ENCODE measurements at places on chromosomes 3 and 15.

- DNase-seq = peak; percentile 30
Observed at GRCh38 chr15:82585072-82585471, 44.8 kb upstream of the RPS17 start.

DNA sequence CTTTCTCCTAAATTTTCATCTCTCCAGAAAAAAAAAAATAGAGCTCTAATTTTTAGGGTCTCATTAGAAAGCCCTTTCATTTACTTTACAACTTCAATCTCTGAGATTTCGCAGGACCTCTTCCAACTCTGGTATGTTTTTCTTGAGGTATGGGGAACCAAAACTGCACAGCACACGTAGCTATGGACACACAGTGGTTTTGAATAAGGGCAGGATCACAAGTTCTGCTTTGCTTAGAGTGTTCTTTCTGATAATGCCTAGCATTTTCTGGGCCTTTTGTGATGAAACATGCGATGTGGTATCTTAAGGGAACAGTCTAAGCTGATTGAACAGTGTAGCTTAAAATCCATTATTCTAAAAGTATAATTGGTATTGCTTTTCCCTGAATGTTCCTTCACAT is 25.3 kb downstream of the ZNF592 start:
- no peak for DNase-seq

GRCh38 chr3:181457190-181457589 is 254.5 kb upstream of the SOX2 start:
- DNase-seq = peak; percentile 64

DNA sequence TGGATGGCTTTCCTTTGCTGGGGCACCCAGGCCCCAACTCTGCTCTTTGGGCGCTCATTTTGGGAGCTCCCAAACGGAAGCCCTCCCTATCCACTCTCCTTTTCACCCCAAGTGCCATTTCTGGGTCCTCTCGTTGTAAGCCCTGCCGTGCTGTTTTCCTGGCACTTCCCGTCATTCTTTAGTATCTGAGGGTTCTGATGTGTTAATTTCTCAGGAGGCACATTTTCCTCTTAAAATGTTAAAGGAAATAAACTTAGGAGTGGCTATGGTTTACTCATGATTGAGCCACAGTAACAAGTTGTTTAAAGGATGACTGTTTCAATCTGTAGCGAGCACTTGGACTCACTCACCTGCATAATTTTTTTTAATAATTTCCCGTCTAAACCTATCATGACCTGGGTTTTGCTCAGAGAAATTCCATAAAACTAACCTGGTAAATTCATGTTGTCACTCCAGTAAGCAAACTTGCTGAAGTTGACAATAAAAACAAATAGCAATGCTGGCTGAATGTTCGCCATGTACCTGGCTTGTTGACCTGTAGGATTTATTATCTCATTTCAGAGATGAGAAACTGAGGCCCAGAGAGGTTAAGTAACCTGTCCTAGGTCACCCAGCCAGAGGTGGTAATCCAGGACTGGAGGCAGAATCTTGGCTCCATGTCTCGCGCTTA is 10.6 kb downstream of the ALDH1A3 start:
- no peak for DNase-seq

GRCh38 chr15:40344631-40345120 is 3.9 kb upstream of the CCDC9B start:
- DNase-seq = peak; percentile 80

GRCh38 chr3:28840976-28841376 is 439.9 kb upstream of the RBMS3 start:
- no peak for DNase-seq

DNA sequence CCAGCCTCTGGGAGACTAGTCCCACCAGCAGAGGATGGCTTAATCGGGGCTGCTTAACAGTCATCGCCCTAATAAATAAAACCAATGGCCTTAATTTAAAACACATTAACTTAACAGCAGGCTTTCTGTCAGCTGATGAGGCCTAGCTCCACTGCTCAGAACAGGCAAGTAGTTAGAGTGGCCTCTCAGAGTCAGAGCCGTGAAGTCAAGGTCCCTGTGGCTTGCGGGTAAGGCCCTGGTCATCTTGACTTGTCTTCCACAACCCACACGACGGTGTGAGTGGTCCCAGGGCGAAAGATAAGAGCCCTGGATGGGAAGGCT is 11.8 kb downstream of the XXYLT1 start:
- no peak for DNase-seq

DNA sequence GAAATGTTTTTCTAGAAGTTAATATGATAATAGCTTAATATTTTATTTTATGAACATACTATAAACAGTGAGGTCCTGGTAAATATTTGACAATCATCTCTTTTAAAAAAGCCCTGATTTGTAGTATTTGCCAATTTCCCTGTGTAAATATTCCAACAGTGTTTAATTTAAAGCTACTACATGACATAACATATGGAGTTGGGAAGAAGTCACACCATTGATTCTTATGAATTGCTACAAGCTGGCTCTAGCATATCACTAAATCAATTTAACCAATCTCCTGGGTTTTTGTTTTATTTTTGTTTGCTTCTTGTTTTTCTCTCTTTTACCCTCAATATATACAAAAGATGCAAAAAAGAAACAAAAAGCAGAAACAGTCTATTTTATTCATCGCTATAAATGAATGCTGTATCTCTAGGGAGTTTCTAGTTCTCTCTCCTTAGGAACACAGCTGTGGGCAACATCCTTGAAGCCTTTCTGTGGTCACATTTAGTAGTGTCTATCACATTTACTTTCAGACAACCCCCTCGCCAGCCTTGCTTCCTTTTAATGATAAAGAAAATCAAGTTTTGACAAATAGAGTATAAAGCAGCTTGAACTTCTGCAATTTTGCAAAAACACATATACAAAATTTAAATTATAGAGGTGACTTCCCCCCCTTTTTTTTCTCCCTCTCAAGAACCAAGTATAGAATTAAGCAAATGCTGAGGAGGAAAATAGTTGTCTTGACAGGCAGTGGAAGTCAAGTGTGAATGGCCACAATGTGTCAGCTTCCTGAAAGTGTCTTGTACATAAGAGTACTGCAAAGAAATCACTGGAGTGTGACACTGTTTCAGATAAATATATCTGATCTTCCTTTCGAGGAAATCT is 21.4 kb downstream of the CCR1 start:
- no peak for DNase-seq

Data from RPMI7951 (cell line).